NCI-H2081 treated with DMSO at 0.1 percent for 48 hours (cell line): ENCODE measurements at places on chromosomes 2 and 18.

- no peak for DNase-seq
Measured at GRCh38 chr2:112597537-112598322, 13.3 kb downstream of the CHCHD5 start.

GRCh38 chr18:39591649-39592048, 2026.1 kb upstream of the CELF4 start:
- DNase-seq = no peak

DNA sequence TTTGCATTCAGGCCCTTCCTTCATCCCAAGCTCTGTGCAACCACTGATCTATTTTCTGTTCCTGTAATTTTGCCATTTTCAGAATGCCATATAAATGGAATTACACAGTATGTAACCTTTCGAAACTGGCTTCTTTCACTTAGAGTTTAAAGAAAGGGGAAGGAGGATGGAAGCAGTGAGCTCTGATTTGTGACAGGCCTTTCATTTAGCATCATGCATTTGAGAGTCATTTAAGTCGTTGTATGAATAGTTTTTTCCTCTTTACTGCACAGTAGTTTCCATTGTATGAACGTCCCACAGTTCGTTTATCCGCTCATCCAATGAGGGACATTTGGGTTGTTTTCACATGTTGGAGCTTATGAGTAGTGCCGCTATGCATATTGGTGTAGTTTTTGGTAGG, 67.0 kb downstream of the LBH start:
- DNase-seq = no peak

GRCh38 chr2:53130441-53130943, 637.1 kb upstream of the CHAC2 start:
- DNase-seq = no peak

DNA sequence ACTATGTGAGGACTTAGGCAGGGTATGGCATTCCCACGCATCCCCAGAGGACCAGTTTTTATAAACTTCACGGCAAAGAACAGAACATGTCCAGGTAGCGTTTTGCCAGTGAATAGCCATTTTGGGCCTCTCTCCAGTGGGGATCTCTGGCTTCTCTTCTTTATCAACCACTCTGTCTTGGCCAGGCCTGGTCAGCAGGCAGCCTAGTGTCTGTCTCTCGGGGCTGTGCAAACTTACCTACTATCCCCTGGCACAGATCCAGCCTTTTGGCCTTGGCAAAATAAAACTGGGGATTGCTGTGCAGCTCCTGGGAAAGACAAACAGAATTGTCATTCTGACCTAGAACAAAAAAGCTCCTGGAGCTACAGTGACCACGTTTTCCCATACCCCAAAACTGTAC, 14.5 kb downstream of the CAPN14 start:
- DNase-seq = no peak

DNA sequence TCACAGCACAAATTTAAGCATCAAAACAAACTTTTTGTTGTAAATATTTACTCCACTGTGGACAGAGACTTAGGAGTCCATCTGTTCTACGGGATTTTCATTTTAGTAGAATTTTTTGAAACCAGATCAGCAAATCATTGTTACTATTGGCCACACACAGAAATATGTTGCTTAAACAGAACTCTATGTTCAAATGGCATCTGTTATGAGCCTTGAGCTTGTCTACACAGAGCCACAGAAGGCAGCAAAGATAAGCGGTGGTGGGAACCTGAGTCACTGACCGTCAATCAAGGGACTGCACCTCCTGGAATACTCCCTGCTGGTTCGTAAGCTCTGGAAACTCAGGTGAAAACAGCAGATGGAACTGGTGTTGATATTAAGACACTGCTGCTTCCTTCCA, 156.8 kb downstream of the TMEM200C start:
- DNase-seq = no peak

- DNase-seq = no peak
Measured at GRCh38 chr18:22559414-22560274, 141.9 kb upstream of the CTAGE1 start.

DNA sequence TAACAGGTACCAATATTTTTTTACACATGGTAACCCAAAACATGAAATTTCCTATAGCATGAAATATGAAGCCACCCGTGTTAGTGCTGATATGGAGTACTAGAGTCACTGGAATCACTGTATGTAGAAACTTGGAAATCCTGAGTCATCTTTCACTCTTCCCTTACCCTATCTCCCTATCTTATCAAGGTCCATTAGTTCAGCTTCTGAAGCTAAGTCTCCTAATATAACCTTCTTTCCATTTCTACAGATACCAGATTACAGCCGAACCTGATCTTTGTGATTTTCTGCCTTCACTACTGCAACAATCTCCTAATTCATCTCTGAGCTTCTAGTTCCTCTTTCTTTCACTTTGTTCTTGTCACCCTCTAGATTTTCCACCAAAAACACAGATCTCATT, 59.0 kb downstream of the SEPTIN10 start:
- DNase-seq = no peak
